ENCODE measurements at places on chromosomes 12 and 14.

DNA sequence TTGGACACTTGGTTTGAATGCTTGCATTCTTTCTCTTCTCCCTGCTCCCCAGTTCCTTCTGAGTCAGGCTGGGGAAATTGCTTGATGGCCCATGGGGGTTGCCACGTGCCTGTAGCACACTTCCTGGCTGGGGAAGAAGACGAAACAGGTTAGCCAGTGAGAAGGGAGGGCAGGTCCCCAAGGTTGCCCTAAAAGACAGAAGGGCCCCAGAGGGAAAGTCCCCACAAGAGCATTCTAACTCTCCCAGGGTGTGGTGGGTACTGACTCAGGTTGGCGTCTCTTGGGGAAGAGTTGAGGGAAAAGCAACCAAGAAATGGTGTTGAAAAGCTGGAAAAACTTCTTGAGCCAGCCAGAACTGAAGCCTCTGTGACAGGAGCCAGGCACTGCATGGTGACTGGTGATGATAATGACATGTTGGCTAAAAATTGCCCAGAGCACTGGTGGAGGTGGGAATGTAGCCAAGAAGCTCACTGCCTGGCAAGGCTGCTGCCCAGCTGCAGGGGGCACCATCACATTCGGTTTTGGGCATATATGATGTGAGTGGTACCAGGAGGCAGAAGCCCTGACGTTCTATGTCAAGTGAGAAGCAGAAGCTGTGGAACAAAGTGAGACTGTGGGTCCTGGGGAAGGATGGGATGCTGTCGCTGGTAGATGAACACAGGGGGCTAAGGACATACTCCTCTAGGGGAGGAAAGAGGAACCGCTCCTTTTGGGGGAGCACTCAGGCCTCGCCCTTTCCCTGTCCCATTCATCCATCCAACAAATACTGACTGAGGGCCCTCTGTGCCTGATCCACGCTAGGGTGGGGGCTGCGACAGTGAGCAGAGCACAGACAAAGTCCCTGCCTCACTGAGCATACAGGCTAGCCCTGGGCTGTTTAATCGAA, 8.1 kb upstream of the RABGGTA start:
- no peak for DNase-seq

GRCh38 chr12:56431850-56432249, 17.4 kb downstream of the TIMELESS start:
- DNase-seq: no peak

DNA sequence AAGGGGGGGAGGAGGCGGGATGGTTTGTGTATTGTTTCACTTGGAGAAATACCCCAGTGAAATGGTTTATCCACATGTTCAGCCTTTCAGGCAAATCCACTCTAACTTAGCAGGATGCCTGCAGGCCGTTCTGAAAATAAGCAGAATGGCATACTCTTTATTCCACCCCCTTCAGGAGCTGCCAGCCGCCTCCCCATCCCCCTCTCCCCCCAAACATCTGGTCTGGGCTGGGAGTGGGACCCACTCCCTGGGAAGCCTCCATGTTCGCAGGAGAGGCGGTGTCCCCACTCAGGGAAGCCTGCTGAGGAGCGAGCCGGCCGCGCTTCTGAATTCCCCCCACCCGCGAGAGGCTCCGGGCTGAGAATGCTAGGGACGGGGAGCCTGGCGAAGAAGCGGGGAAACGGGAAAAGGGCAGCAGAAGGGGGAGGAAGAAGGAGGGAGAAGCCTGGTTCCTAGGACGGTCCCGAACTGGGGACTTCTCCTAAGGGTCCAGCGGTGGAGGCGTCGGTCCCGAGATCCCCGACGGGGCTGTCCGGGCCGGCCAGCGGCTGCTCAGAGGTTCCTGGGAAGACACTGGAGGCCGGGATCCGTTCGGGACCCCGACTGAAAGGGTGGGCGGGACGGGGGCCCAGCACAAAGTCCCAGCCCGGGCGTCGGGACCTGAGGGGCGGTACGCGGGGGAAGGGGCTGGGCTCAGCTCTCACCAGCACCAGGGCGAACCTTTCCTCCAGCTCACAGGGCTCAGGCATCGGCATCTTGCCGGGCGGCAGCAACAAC, 666 bp downstream of the FMNL3 start:
- DNase-seq: no peak

DNA sequence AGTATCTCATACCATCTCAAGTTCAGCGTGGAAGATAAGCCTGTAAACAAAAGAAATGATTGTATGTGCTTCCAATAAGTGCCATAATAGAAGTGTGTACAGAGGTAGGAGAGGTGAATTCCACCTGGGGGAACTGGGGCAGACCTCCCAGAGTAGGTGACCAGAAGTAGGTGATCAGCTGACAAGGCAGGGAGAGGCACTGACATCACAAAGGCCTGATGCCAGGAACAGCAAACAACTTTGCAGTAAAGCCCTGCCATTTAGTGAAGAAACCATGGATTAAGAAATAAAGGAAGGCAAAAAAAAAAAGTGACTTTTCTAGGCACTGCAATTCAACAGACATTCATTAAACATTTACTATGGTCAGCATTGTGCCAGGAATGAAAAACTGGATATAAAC, 31.1 kb downstream of the NR1H4 start:
- no peak for DNase-seq

DNA sequence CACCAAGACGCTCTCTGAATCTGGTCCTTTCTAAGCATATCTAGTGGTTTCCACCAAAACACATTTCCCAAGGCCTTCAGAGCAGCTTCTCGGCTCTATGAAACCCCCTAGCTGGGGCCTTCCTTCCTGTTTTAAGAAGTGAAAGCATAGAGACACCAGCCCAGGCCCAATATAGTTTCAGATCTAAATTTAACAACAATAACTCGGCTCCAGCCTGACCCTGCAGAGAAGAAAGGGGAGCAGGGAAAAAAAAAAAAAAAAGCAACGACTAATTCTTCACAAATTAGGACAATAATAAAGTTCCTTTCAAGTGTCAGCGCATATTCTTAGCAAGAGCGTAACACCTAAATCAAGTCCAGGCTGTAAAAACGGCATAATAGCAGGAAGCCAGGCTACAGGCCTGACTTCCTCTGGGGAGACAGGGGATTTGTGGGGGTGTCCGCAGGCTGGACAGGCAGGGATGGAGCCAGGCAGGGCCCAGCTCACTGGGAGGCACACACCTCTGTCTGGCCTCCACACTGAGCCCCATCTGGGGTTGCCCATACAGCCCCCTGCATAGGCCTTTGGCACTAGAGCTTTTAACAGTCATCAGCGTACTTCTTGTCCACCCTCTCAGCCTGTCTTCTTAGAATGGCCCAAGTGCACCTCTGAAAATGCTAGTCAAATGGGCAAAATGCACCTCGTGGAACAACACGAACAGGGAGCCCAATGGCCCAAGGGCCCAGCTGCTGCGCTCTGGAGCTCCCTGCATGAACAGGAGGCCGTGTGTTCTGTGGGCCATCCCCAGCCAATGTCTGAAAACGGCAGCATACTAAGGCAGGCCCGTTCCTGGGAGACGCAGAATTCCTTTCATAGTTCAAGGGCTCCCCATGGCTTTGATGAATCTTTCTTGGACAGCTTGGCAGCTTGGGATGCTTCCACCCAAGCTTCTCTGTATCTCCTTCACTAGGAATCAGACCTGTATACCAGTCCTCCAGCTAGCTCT, 772.9 kb downstream of the MED13L start:
- no peak for DNase-seq

GRCh38 chr12:76704693-76705092, 59.2 kb upstream of the ZDHHC17 start:
- DNase-seq: no peak

GRCh38 chr14:20614038-20614840, 23.1 kb upstream of the RNASE12 start:
- no peak for DNase-seq

DNA sequence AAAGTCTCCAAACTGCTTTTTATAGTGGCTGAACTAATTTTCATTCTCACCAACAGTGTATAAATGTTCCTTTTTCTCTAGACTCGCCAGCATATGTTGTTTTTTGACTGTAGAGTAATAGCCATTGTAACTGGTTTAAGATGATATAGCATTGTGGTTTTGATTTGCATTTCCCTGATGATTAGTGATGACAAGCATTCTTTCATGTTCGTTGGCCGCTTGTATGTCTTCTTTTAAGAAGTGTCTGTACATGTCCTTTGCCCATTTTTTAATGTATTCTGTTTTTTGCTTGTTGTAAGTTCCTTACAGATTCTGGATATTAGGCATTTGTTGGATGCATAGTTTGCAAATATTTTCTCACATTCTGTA, 404.9 kb downstream of the FLRT2 start:
- no peak for DNase-seq

- DNase-seq: no peak
These were observed 190.4 kb downstream of the SLC25A21 start for GRCh38 chr14:36981832-36982529.

- DNase-seq: no peak
These were observed 1.9 kb downstream of the RAD51AP1 start for GRCh38 chr12:4540638-4541037.

- DNase-seq: no peak
These were observed 32.0 kb downstream of the DCP1B start for GRCh38 chr12:1972260-1972659.

GRCh38 chr12:2017546-2018337, 13.5 kb upstream of the DCP1B start:
- no peak for DNase-seq

GRCh38 chr14:72894623-72895378, 900 bp upstream of the DPF3 start:
- DNase-seq: no peak

GRCh38 chr14:65263177-65263788, 149.2 kb upstream of the FUT8 start:
- no peak for DNase-seq

DNA sequence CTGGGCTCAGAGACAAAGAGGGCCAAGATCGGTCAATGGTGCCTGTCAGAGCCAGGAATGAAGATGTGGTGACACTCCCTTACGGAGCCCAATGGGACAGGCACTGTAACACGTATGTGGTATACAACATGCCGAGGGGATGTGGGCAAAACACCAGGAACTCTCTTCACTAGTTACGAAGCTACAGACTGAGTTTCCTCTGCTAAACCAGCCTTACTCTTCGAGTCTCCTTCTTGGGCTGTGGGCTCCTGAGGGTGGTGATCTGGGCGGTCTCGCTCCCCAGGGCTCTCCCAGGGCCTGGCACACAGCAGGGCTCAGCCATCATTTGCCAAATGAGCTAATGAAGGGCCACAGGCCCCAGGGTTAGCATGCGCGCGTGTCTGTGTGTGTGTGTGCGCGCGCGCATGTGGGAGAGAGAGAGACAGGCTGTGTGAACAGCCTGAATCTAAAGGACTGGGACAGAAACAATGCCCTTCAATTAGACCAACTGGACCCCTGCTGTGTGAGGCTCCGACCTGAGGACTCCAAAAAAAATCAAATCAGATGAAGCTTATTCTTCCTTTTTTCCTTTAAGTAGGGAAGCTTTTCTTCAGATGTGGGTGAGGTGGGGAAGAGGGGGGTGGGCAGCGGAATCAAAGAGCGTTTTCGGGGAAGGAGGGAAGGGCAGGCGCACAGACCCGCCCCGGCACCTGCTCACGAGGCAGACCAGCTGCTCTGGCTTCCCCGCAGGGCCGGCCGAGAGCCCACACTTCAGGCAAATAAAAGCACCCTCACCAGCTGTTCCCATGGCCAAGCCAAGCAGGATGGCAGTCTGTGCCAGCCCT, 42.5 kb downstream of the CCDC88C start:
- DNase-seq: no peak

DNA sequence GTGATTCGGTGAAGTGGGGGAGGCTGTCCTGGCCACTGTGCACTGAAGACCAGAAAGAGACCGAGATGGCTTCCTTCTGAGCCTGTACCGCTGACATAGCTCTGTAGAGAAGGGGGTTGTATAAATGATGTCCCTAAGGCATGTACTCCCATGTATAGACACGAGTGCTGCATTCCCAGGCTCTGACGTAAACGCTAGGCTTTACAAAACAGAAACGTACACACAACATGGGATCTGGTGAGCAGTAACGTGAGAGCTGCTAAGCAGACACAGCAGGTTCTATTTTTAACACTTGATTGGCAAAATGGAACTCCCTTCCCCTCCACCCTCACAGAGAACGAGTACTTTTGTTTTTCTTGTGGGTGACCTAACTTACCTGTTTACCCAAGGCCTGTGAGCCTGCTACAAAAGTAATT, 35.9 kb downstream of the ACADS start:
- no peak for DNase-seq

DNA sequence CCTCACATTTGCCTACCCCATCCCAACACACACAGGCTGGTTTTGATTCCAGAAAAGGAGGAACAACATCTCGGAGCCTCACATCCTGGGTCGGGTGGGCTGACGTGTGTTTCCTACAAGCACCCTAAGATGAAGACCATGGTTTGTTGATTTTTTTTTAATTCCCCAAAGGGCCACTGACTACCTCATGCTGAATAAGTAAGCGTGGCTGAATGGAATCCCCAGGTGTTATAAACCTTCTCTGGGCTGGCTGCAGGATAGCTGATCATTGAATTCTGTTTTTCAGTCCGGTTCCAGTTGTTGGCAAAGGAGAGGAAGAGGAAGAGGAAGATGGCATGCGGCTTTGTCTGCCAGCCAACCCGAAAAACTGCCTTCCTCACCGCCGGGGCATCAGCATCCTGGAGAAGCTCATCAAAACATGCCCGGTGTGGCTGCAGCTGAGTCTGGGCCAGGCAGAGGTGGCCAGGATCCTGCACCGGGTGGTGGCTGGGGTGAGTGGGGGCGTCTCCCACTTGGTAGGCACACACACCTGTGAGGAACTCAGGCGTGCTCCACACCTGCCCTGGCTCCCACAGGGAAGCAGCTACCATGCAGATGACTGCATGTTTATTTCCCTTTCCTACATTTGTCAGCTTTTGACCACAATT, 42.0 kb downstream of the RIN3 start:
- DNase-seq: no peak

DNA sequence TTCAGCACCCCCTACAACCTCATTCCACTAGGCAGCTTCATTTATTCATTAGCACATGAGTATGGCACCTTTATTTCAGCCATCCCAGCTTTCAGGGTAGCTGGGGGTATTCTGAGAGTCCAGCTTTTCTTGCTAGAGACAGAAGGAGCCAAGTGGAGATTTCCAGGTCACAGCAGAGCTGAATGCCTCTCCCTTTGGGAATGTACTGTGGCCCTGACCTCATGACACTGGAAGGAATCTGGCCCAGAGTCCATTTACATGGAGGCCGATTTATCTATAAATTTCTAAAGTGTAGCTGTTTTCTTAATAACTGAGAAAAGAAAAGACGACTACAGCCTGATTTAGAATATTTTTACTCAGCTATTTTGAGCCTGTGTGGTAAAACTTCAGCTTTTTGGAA, 47.2 kb upstream of the JDP2 start:
- DNase-seq: no peak

DNA sequence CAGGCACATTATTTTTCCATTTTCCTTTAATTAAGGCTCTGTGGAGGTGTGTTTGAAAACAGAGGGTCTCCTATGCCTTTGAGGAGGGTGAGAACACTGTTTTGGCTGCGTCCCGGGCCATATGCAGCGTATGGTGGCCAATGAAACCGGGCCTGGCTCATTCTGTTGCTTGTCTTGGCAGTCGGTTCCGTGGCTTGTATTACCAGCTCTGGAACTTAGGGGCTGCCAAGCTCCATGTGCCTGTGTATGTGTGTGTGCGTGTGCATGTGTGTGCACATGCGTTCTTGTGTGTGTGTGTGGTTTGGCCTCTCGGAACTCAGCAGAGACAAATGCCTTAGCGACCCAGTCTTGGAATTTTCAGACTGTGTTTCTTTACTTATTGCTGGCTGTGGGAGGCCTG, 2.7 kb downstream of the JDP2 start:
- no peak for DNase-seq

- no peak for DNase-seq
These were observed 369.0 kb upstream of the FAR2 start for GRCh38 chr12:28780096-28780495.

GRCh38 chr12:62998454-62998853, 63.5 kb upstream of the PPM1H start:
- DNase-seq: no peak

All from omental fat pad (tissue), 4 donors.